Activated T-cell treated with anti-CD3 and anti-CD28 coated beads, Interleukin-2, amount 50 U/mL, for 72 hours (primary cell): ENCODE measurements at places on chromosomes 5 and 9.

DNA sequence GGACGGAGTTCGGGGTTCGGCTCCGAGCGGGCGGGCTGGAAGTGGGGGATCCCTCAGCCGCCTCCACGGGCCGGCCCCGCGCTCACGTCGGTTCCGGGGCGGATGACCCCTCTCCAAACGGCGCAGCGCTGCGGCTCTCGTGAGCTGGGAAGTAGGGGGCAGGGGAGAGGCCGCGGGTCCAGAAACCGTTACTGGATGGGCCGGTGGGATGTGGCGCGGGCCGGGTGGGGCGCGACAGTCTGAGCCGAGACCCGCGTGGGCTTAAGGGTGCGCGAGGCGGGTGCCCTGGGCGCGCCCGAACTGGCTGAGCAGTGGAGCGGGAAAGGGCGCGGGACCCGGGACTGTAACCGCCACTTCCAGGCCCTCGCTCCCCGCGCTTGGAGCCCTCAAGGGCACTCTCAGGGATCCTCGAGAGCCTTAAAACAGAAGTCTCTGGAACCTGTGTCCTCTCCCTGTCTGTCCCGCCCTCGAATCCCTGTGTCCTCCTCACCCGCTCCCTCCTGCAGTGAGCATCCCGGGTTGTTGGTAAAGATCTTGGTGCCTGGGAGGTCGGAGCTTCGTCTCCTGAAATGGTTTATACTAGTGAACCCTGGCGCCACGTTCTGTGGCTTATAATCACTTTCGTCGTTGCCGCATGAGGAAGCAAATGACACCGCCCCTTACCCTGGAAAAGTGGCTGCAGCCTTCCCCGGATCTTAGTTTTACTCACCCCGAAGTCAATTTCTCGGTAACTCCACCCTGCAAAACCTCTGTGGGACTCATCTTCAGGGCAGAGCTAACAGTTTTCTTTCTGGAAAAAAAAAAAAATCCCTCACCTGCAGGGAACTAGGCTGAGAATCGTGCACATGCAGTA lies 571 bp upstream of the MARCHF11 start:
- no peak for DNase-seq

GRCh38 chr9:108168236-108168850 lies 678.8 kb upstream of the KLF4 start:
- no peak for DNase-seq

DNA sequence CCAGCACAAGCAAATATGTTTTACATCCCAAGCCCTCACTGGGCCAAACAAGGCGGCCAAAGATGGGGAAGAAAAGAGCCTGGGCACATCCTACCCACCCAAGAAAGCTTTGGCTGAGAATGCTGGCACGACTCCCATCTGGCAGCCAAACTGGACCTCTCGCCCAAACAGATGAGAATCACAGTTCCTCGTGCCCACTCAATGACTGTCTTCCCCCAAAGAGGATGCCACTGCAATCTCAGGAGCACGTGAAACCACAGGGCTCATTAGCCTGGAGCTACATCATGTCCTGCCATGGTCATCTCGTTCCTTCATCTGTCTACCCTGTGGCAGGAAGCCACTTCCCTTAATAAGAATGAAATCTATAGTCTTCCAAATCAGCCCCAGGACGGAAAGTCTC lies 536.8 kb downstream of the BNC2 start:
- DNase-seq, result no peak

- DNase-seq, result no peak
These were observed 59.5 kb downstream of the MAST4 start for GRCh38 chr5:66655395-66656324.

- no peak for DNase-seq
These were observed 68.1 kb downstream of the NIPBL start for GRCh38 chr5:36944607-36945225.

DNA sequence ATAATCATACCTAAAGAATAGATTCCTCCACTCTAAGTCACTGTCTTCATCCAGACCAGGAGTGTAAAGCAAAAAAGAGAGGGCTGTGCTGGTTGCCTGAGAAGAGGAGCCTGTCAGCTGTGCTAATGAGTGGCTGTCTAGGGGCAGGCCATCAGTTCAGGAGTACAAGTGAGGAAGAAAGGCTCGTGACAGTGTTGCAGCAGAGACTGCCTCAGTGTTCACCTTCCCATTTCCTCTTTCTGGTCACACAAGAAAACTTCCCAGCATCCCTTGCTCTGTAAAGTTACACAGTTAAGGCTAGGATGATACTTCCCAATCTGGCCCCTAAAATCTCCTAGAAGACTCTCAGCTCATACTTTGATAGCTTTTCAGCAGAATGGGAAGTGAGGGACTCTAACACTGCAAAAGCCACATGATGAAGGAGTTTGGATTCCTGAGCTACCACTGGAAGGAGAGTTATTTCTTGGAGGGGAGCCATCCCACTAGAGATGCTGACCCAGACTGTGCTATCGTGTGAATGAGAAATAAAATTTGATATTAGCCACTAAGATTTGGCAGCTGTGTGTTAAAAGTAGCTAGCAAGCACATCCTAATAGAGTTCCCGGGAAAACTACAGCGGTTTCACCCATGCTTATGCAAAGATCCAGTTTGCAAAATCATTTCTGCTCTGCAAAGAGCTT lies 67.1 kb downstream of the ADAMTS12 start:
- no peak for DNase-seq

DNA sequence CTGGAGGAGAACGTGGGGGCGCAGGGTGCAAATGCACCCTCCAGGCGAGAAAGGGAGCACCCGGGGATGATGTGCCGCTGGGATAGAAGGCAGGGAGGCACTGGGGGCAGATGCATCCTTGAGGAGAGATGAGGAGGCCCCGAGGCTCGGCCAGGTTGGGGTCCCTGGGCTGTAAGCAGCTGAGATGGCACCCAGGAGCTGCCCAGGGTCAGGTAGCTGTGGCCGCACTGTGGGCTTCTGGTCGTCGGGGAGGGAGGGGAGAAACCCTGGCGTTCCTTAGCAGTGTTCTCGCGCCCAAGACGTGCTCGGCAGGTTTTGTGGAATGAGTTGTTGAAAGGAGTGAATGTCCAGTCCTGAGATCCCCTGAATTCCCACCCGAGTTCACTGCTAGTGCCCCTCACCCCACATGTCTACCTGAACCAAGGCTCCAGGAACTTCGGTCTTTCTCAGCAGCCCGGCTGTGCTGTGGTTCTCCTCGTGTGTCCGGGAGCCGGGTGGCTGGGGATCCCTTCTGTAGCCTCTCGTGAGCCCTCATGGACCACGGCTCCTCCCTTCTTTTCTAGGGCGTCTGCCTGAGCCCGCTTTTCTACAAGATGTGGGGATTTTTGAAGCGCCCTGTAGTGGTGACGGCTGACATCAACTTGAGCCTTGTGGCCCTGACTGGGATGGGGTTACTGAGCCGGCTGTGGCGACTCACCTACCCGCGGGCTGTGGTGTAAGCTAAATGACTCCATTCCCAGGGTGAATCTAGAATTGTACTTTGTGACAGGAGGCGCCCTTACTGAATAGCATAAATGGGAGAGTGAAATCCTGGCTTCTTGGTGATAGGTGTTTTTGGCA lies 1.1 kb downstream of the POMT1 start:
- peak; percentile 91 for DNase-seq

- no peak for DNase-seq
These were observed 90.7 kb downstream of the CACNA1B start for GRCh38 chr9:137968235-137968634.

DNA sequence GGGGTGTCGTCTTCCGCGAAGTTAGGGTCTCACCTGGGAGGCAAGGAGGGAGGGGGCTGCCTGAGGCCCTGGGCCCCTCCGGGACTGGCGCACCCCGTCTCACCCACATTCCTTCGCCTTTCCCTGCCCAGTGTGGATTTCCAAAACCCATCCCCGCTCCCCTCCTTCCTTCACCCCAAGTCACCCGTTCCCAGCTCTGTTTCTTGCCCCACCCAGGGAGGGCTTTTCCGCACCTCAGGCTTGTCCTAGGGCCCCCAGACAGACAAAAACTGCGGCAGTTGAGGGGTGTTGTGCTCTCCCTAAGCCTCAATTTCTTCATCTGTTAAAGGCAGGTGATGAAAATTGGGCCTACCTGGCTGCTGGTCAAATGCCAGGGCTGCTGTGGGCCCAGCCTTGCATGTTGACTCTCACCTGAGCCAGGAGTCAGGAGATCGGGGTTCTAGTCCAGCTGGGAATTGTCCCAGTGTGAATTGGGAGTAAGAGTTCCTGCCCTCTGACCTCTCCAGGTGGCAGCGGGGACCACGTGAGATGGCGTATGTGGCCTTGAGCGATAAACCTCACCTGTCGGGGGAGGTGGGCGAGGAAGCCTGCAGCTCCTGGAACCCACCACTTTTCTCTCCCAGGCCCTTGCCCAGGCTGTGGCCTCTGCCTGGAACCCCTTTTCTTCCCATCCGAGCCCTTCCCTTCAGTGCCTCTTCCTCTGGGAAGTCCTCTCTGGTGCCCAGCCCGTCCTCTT lies 143.4 kb upstream of the IER5L start:
- DNase-seq, result no peak

DNA sequence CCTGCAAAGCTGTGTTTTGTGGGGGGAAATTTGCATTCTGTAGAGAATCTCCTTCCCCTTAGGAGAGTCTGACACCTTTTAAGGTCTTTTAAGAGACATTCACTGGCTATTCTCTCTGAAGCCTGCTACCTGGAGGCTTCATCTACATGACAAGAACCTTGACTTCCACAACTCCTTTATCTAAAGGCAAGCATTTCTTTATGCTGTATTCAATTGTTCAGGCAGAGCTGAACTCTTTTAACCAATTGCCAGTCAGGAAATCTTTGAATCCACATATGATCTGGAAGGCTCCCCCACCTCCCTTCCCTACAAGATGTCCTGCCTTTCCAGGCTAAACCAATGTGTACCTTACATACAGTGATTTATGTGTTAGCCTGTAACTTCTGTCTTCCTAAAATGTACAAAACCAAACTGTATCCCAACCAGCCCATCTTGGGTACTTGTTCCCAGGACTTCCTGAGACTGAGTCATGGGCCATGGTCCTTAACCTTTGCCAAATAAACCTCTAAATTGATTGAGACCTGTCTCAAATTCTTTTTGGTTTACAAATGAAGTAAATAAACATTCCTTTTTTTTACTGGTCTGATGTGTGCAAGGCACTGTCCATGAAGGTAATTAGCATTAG lies 9.9 kb downstream of the C9orf85 start:
- DNase-seq, result no peak

DNA sequence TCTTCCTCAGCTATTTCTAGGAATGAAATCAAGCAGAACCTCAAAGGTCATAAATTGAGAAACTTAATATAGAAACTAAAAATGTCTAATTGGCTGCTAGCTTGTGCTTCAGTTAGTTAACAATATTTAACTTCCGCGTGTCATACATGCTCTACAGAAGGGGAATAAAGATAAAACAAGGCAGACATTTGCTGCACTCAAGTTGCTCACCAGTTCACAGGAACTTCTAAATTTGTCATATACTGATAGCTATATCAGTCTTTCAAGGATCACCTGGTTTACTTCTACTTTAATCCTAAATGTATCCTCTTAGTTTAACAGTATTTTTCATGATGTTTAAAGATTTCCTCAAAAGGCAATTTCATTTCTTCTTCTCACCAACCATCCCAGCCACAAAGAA lies 8.4 kb downstream of the CCNH start:
- no peak for DNase-seq
